Mesothelial cell of epicardium (in vitro differentiated cells): ENCODE measurements at places on chromosomes 7 and 10. TPM values are rescaled to one million over a fixed set of nuclear protein-coding genes. Genes with fewer than 3 reads are reported as not detected.

- peaks cover 24% of the 10 kb centered on the region for H3K4me1 ChIP-seq
- H3K27ac ChIP-seq = no peak overlapping the region
- no peak overlapping the region for H3K4me3 ChIP-seq
- DNase-seq = no peak
Observed at GRCh38 chr10:80156216-80156615, 23.7 kb downstream of the PLAC9 start.

DNA sequence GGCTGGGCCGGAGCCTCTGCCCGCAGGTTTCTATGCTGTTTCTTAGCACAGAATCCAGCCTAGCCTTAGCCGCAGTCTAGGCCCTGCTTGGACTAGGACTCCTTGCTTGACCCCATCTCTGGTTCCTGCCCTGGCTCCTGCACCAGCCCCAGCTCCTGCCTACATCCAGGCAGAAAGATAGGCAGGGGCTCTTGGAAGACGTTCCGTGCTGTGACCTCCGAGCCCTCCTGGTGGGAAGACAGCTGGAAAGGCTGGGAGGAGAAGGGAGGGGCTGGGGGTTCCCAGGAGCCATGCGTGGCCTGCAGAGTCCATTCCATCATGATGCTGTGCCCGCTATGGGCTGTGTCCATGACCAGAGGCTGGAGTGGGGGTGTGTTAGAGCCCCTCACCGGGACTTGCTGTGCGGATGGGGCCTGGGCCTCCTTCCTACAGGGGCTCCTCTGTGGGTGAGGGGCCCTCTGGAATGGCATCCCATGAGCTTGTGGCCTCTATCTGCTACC, 26.2 kb downstream of the RAMP3 start:
- H3K27me3 ChIP-seq = peaks cover 32% of the 10 kb centered on the region
- H3K36me3 ChIP-seq = no peaks in the 10 kb centered on the region
- no peak overlapping the region for H3K4me3 ChIP-seq

GRCh38 chr7:49487830-49488140, 285.7 kb upstream of the VWC2 start:
- no peak overlapping the region for H3K4me3 ChIP-seq
- no peak overlapping the region for H3K27ac ChIP-seq
- no peaks in the 10 kb centered on the region for H3K27me3 ChIP-seq
- H3K4me1 ChIP-seq = peaks cover 14% of the 10 kb centered on the region

The TMEM270 gene
- total RNA-seq = not detected in 3 replicates

The KNDC1 gene
- 20.3 to 23.7 TPM (median 21.0 TPM) in 3 replicates for total RNA-seq

- H3K36me3 ChIP-seq = no peaks in the 10 kb centered on the region
- H3K27ac ChIP-seq = no peak overlapping the region
- no peaks in the 10 kb centered on the region for H3K27me3 ChIP-seq
- no peaks in the 10 kb centered on the region for H3K4me1 ChIP-seq
- no peak overlapping the region for H3K4me3 ChIP-seq
Observed at GRCh38 chr7:7524121-7524520, 11.6 kb downstream of the COL28A1 start.

The OR2A1 gene
- 0.24 to 0.27 TPM (median 0.27 TPM) in 3 replicates for total RNA-seq

The HOXA3 gene
- total RNA-seq = 197 to 209 TPM (median 201 TPM) in 3 replicates

GRCh38 chr10:9296190-9296589, 1241.7 kb downstream of the GATA3 start:
- H3K36me3 ChIP-seq = no peaks in the 10 kb centered on the region
- H3K27me3 ChIP-seq = peaks cover 2% of the 10 kb centered on the region
- no peak overlapping the region for H3K4me3 ChIP-seq
- peaks cover 12% of the 10 kb centered on the region for H3K4me1 ChIP-seq
- no peak for DNase-seq

DNA sequence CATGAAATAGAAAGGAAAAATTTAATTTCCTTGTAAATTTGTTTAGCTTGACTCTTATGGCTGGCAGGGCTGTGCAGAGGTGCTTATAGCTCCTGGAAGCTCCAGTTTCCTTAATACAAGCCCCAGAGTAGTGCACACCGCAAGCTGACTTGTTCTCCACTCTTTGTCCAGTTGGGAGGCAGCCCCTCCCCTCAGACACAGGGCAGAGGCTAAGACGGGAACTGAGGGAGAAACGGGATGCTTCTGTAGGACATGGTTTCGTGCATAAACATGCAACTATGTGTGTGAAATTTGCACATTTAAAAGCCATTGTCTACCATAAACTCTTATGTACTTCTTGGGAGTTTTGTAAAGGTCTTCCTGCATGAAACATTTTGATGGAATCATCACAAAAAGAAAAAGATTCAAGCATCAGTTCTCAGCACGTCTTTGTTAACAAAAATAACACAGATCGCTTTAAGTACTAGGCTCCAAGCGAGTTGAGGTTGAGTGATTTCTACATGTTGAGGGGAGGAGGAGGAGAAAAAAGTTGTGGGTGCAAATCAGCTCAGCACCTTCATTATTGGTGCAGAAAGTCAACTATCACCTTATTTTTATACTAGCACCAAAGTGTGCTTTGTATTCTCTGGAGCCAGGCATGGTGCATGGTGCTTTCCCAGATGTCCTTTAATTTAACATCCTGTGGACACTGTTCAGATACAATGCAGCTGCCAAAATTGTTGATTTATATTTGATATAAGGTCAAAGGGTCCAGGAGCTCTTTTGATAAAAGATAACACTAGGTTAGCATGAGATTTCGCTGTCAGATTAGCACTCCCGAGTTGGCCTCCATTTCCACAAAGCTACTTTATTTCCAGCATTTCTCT, 124.5 kb downstream of the CHN2 start:
- DNase-seq = no peak
- peaks cover 7% of the 10 kb centered on the region for H3K4me1 ChIP-seq
- no peaks in the 10 kb centered on the region for H3K36me3 ChIP-seq
